ENCODE measurements at places on chromosomes 7 and 10.

- DNase-seq, result no peak
Observed at GRCh38 chr7:124027236-124027635, 5.6 kb downstream of the TMEM229A start.

DNA sequence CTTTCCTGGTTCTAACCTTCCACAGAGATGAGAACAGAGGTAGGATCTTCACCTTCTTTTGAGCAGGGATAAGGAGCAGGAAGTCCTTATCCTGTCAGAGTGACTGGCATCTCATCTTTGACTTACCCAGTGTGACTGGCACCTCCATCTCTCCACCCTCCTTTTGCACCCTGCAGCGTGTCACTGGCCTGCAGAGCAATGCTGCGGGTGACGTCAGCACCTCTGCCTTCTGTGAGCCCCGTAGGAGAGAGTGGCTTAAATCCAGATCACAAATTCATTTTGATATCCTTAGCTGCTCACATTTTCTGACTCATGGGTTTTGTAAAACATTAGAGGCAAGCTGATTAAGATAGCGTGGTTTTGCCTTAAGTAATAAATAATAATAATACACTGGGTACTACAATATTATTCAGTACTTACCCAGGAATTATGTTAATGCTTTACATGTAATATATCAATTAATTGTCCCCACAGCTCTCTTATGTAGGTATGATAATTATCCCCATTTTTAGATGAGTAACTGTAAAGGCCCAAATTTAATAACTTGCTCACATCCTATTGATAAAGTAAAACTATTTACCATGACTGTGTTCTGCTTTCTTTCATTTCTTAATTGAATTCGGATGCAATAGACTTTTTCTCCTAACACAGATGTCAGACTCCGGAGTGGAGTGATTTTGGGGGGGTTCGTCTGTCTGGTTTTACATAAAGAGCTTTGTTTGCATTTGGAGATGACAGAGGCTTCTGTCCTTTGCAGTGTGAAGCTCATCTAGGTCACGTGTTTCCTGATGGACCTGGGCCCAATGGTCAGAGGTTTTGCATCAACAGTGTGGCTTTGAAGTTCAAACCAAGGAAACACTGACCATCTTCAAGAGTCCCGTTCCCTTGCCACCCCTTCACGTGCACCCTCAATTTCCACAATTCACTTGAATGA lies 24.9 kb downstream of the MSRB2 start:
- DNase-seq, result no peak

GRCh38 chr10:60280475-60280874 lies 109.2 kb downstream of the ANK3 start:
- no peak for DNase-seq

DNA sequence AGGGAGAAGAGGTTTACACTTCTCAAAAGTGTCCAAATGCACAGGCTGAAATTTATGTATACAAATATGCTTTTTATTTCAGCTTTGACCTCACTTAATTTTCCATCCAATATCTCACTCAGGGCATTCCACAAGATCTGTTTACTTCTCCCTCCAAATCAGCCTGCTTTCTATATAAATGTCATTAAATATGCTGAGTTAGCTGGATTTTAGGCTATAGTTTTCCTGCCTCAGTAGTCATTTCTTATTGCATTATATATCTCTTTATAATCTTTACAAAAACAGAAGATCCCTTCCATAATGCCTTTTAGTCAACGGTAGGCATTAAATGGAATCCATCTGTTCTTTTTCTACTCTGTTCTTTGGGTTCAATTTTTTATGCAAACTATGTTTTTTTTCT lies 71.7 kb upstream of the KCND2 start:
- DNase-seq, result no peak

- no peak for DNase-seq
Observed at GRCh38 chr10:45253183-45253914, 62.1 kb downstream of the OR13A1 start.

Data from iPS-NIHi11 (cell line).